ENCODE measurements at places on chromosomes 1 and 21.

DNA sequence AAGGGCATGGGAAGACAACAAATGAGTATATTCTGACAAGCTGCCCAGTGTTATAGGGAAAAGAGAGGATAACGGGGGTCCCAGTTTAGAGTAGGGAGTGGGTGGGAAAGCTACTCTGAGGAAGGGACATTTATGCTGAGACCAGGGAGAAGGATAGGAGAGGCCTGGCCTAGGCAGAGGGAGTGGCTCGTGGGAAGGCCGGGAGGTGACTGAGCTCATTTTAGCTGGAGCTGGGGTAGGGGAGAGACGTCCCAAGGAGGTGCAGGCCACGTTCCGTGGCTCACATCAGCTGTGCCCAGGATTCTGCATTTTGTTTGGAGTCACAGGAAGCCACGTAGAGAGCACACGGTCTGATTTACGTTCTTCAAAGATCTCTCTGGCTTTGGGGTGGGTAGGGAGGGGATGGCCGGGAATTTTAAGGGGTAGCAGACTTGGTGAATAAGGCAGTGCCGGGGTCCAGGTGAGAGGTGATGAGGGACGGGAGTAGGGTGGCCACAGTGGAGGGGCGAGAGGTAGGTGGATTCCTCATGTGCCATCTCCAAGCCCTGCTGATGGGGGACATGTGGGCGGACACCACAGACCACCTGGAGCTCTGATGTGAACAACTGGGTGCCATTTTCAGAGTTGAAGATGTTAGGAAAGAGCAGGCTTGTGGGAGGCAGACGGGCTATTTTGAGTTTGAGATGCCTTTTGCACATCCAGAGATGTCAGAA, 4.7 kb downstream of the TINAGL1 start:
- no peak for DNase-seq

- no peak for DNase-seq
Observed at GRCh38 chr1:155279268-155279667, 2.0 kb downstream of the HCN3 start.

GRCh38 chr1:211326528-211327345, at the start of gene TRAF5:
Gene TRAF5, plus strand, starts transcription at chr1:211326833. Its CDS starts 26,407 bp downstream, at chr1:211353240.
- DNase-seq = peak; percentile 72

DNA sequence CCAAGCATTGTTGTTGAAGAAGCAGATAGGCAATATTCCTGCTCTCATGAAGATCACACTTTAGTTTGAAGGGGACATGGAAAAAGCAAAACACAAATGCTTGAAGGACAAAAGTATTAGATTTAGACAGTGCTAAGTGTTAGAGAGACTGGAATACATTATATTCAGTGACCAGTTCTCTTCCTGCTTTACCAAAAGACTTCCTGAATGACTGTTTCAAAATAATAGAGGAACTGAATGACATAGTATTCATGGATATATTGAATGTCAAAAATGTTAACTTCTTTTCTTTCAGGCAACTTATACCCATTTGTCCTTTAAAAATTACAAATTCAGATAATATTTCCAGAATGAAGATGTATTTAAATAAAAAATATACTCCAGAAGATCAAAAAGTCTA, 178.0 kb upstream of the IVNS1ABP start:
- DNase-seq = no peak

GRCh38 chr1:10195570-10195969, 14.8 kb upstream of the KIF1B start:
- no peak for DNase-seq

- no peak for DNase-seq
Observed at GRCh38 chr1:205287076-205287475, 34.5 kb downstream of the NUAK2 start.

- no peak for DNase-seq
Observed at GRCh38 chr1:162342452-162342983, 34.1 kb downstream of the SPATA46 start.

DNA sequence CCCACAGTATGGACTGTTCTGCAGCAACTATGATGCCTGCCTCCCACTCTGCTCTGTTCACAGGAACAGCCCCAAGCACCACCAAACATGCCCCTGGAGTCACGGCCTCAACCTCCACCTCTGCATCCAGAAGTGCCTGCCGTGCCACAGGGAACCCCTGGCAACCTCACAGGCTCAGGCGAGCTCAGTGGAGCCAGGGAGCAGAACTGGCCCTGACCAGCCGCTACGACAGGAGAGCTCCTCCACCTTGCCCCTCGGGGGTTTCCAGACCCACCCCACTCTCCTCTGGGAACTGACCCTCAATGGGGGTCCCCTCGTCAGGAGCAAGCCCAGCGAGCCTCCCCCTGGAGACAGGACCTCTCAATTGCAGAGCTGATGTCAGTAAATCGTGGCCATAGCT, 13.0 kb downstream of the MRAP start:
- no peak for DNase-seq

DNA sequence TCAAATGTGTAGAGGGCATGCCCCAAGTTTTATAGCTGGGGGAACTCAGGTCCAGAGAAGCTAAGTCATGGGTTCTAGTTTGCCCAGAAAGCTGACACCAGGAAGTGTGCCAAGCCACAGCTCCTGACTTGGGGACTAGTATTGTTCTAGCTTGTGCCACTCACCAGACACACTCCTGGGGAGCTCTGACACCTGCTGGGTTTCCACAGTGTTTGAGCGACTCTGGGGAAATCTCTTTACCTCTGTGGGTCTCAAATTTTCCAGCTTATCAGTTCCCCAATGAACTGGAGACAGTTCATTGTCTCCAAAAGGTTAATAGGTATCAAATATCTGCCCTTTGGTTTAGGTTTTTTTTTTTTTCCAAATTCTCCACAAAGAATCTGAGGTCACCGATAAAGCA, 4.2 kb downstream of the KISS1 start:
- DNase-seq = no peak

GRCh38 chr21:34857874-34858273, 189.1 kb downstream of the CLIC6 start:
- DNase-seq = no peak

DNA sequence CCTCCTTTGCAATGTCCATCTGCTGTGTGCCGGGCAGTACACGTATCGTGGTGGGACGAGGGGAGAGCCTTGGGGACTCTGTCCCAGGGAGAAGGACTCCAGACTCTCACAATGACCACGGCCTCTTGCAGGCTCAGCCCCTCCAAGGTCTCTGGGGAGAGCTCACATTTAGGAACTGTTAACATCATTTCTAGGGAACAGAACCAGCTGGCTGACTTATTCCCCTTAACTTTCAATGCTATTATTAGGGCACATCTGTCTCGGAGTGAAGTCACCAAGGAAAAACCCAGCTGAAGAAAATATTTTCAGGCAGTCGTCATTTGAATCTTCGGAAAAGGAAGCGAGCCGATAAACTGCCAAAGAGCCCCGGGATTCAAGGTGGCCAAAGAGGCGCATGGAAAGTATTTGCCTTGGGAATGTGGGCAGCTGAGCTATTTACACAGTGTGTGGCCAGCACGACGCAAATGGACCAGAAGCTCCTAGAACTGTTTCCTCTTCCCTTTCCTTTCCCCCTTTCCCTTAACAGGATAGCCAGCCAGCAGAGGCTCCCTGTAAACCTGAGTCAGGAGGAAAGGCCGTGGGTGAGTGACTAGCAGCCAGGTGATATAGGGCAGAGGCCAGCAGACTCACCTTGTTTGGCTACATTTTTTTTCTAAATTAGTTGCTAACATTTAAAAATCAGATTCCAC, 74.5 kb downstream of the ITPKB start:
- DNase-seq = no peak

- no peak for DNase-seq
Observed at GRCh38 chr1:109475261-109475660, 8.4 kb upstream of the ATXN7L2 start.

DNA sequence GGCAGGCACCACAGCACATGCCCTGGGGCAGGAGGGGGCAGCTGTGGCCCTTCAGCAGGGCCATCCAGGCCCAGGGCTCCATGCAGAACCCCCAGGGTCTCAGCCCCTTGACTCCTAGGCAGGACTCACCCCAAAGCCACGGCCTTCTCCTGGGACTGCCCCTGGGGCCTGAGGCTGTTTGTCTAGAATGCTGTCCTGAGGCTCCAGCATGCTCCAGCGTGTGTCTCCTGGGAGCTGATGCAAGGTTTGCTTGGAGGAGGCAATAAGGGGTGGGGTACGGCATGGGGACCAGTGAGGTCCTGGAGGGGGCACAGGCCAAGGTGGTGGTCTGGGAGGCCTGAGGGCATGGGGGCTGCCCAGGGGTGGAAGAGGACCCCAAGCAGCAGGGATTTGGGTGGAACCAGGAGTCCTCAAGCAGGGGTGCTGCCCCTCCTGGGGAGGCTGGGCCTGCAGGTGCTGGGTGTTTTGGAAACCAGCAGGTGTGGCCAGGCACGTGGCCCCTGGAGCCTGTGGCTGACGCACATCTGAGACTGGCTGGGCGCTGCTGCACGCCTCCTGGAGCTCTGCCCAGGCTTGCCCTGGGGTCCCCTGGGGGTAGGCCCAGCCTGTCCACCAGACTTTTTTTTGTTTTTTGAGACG, 7.8 kb upstream of the CALML6 start:
- DNase-seq = peak; percentile 88

DNA sequence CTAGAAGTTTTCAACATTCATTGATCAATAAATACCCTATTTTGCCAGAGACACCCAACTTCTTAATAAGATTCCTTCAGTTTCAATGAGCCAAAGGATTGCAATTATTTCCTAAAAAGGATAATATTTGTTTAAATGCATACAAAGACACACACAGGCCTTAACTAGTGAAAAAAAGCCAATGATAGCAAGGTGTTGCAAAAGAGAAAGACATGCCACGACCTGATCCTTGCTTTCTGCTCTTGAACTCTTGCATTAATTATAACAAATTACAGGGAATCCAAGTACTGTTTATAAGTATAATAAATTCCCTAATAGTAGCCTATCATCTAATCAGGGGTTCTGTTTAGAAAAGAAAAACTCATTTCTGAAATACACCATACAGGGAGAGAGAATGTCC, 131.1 kb downstream of the PTPN14 start:
- DNase-seq = no peak

GRCh38 chr1:53275566-53275965, 37.2 kb upstream of the MAGOH start:
- DNase-seq = no peak

DNA sequence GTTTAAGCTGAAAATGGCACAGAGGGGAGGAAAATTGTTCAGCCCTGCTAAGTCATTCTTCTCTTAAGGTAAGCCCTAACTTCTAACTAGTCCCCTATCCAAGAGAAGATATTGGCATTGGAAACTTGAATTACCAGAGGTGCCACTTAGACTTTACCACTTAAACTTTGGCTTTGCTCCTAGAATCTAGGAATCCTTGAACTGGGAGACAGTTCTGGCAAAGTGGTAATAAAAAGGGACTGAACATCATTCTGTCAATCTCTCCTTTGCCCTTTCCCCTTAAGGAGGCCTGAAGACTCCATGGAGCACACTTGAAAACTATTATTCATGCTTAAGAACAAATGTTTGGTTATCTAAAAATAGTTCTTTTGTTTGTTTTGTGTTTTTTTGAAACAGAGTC, 8.4 kb downstream of the ATP1A4 start:
- DNase-seq = no peak

GRCh38 chr1:210412240-210412639, 83.5 kb downstream of the HHAT start:
- no peak for DNase-seq

DNA sequence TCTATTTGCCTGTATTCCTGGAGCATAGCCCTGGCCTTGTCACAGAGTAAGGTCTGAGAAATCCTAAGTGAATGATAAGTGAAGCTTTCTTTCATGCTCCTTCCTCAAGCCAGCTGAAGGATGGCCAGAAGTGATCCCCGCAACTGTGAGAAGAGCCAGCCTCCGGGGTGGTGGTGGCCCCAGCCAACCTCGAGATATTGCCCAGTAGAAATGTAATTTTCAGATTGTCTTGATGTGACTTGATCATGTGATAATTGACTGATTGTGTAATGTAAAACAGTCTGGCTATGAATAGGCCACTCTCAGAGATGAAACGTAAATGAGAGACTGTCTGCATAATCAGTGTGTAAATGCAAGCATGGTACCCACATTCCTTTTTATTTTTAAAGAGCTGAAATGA, 242.4 kb upstream of the CAMK1G start:
- no peak for DNase-seq

GRCh38 chr1:211634931-211635330, 40.5 kb downstream of the NEK2 start:
- DNase-seq = no peak

GRCh38 chr1:248243204-248243603, 12.0 kb downstream of the OR2M4 start:
- DNase-seq = peak; percentile 80

DNA sequence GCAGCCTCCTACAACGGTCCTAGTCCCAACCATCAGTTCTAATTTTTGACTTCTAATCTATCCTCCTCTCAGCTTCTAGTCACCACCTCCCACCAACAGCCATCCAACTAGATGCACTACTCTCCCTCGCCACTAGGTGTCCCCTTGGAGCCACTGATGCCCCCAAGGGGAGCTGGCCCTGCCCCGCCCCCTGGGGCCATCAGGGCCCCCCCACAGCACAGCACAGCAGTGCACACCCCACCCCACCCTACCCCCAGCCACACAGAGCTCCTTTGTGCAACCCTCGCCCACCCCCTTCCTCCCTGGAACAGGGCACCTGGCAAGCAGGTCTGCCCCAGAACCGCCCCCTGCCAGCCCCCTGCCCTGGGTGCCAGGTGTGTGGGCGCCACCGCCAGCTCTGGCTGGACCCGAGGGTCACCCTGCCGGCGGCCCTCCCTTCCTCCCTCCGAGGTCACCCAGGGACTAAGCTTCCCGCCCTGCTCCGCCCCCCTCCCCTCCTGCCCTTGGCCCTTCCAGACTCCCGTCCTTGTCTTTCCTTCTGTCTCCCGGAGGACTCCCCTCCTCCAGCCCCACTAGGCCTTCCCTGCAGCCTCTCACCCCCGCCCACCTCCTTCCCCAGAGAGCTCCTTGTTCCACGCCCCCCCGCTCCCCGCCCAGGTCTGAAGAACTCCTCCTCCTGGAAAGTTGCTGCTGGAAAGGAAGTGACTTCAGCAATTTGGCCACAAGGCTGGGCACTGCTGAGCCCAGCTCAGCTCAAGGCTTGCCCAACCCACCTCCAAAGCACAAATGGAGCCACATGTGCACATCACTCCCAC, 47.0 kb downstream of the AHDC1 start:
- peak; percentile 73 for DNase-seq

DNA sequence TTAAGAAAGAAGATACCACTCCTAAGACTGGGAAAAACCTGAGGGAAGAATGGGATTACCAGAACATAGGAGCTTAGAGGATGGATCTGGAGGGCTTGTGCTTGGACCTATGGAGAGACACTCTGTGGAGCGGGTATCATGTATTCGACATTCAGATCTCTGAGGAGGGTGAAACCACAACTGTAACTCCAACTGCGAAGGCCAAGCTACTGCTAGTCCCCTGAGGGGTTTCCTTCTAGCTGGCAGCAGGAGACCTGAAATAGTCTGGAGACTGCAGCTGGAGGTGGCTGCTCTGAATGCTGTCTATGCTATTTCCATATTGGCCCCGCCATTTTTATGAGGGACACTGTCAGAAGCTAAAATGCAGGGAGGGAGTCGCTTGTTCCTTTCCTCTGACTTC, 462.3 kb downstream of the PTPRC start:
- no peak for DNase-seq

- DNase-seq = no peak
Observed at GRCh38 chr1:94892604-94893254, 34.2 kb downstream of the CNN3 start.

Data from MM.1S (cell line).